ENCODE measurements at places on chromosomes 12 and 14.

- DNase-seq = no peak
These were observed 69.7 kb upstream of the VRK1 start for GRCh38 chr14:96727491-96727890.

- DNase-seq = no peak
These were observed at the start of gene PTPN6 for GRCh38 chr12:6950811-6951540. Gene PTPN6 (plus strand): TSS chr12:6951356. CDS start chr12:6951513, 157 bp downstream.

DNA sequence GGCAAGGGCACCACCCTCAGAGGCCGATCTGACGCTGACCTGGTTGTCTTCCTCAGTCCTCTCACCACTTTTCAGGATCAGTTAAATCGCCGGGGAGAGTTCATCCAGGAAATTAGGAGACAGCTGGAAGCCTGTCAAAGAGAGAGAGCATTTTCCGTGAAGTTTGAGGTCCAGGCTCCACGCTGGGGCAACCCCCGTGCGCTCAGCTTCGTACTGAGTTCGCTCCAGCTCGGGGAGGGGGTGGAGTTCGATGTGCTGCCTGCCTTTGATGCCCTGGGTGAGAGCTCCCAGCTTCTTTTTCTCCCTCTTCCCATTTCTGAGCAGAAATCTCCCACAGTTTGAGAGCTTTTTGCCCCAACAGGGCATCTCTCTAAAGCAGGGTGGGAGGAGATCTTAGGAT is 1.8 kb downstream of the OAS1 start:
- no peak for DNase-seq

DNA sequence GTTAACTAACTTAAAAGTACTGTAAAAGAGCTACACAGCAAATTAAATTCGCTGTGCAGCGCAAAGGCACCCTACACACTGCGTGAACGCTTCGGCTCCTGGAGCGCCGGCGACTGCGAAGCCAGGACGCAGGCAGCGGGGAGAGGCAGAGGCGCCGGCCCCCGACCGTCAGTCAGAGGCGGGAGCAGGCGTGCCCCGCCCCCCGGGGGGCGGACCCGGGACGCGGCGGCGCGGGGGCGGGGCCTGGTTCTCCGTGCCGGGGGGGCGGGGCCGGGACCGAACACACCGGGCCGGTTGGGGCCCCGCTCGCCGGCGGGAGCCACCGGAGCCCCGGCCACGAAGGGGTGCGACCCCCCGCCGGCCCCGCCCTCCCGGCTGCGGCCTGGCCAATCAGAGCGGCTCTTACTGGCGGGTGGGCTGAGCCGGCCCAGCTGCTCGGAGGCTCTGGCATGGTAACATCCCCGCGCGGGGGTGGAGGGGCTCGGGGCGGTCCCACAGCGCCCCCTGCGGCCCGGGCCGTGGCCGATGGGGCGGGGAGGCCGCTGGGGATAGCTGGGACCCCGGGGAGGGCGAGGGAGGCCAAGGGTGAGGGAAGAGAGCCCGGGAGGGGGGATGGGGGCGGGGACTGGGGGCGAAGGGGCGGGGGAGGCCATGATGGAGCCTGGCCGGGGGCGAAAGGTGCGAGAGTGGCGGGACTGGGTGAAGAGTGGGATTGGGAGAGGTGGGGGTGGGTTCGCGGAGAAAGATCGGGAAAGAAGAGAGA is at the start of gene PRPF40B:
Gene PRPF40B, plus strand, starts transcription at position 420 of the 763 bp plus-strand sequence. Its CDS starts 30 bp downstream, at position 450.
- DNase-seq = peak; percentile 41

GRCh38 chr14:68669111-68669511 is 123.8 kb downstream of the ZFP36L1 start:
- no peak for DNase-seq

GRCh38 chr12:9646794-9647781 is 22.4 kb upstream of the CLEC2D start:
- DNase-seq = no peak

GRCh38 chr12:92436856-92437255 is 265.9 kb upstream of the PLEKHG7 start:
- DNase-seq = no peak

- no peak for DNase-seq
These were observed 7.3 kb upstream of the FIGNL2 start for GRCh38 chr12:51855586-51856428.

- DNase-seq = peak; percentile 33
These were observed 481 bp downstream of the REC8 start for GRCh38 chr14:24172261-24172860.

DNA sequence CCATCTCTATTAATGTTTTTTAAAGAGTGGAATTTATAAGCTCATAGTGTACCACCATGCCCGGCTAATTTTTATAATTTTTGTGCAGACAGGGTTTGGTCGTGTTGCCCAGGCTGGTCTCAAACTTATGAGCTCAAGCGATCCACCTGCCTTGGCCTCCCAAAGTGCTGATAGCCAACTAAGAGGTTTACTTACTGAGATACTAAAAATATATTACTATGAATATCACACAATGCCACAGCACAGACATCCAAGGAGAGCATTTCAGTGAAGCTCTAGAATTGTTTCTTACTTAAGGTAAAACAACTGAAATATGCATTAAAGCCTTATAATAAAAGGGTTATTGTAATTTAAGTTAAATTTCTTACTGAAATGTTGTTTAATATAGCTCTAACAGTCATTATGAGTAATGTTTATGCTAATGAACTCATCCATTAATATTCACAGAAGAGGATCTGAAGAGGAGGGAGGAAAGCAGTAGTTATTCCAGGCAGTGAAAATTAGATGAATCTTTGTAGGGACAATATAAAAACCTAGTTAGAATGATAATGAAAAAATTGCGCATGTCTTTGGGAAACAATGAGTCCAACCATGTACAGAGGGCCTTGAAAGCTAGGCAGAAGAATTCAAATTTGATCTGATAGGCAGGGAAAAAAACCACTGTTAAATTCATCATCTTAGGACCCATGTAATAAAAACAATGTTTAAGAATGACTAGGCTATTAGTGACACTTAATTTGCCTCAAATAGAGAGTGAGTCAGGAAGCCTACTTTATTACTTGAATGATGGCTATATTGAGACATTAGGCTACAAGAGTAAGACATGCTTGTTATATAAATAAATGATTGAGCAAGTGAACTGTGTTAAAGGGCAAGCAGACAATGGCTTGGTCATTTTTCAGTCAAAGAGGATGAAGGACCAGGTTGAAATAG is 99.2 kb downstream of the SLC41A2 start:
- no peak for DNase-seq

- no peak for DNase-seq
These were observed 34.3 kb downstream of the KLRD1 start for GRCh38 chr12:10341892-10342509.

DNA sequence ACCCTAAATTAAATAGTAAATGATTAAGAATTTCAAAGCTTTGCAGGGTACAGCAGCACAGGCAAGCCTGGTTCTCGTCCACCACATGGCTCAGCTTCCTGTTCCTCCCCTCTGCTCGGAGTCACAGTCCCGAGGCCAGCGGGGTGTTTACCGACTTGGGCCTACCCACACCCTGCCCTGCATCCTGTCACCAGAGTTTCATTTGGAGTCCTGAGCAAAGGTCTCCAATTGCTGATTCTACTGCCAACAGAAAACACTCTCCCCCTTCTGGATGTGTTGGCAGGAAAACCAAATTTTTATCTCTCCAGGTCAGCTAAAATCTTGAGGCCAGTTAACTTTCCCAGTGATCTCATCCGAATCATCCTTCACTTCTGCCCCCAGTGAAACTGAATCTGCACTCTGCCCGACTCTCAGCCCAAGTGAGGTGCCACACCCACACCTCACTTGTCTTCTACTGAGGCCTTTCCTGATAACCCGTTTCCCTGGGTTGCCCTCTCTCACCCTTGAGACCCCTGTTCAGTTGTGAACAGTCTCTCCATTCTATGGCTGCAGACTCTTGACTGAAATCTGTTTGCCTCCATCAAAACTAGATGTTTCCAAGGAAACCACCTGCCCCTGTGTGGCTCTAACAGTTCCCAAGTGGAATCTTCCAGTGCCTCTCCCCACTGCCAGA is 71.2 kb downstream of the VCPKMT start:
- no peak for DNase-seq

GRCh38 chr12:121334513-121335343 is 17.5 kb downstream of the ANAPC5 start:
- peak; percentile 56 for DNase-seq

DNA sequence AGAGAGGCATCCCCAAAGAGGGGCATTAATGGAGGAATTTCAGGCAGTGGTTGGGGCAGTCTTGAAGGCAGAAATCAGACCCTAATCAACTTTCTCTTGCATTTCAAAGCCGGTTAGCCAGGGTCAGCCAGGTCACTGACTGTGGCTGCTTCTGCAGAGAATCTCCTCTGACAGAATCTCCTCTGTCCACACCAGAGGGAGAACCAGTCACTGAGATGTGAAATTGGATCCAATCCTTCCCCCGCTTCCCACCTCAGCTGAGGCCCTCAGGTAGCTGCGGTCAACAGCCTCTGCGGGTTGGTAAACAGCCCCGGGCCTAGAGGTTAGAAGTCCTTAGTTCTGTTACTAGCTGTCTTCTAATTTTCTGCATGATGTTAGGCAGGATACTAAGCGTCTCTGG is 39.8 kb upstream of the NUAK1 start:
- no peak for DNase-seq

GRCh38 chr12:6264402-6265037 is 46.0 kb upstream of the PLEKHG6 start:
- DNase-seq = no peak

- DNase-seq = no peak
These were observed 123.4 kb downstream of the DICER1 start for GRCh38 chr14:95033682-95034632.
